Stimulated activated memory B cell treated with anti-CD40 and anti-IgM and Interleukin-4, amounts not matched to agents 10 μg/mL and 1 μg/mL and 100 μg/mL, for 72 hours (primary cell): ENCODE measurements at places on chromosomes 16 and 17.

DNA sequence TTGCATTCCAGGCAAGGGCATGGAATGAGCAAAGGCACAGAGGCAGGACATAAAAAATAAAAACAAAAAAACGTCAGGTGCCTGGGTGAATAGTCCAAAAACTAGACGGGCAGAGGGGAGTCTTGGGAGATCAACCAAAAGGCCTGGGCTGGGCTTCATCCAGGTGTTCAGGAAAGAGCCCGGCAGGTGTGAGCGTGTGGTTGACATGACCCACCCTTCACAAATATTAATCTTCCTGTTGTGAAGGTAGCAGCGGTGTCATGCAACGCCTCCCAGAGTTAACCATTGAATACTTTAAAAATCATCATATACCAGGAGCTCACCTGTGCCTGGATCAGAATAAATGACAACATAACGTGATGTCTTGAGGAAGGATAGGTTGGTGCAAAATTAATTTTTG is 90.6 kb downstream of the USP22 start:
- ATAC-seq = no peak

GRCh38 chr16:75106351-75107274 is 10.0 kb downstream of the LDHD start:
- ATAC-seq = no peak

- no peak for ATAC-seq
Observed at GRCh38 chr16:15037745-15038144, 18.1 kb downstream of the NTAN1 start.

- no peak for ATAC-seq
Observed at GRCh38 chr16:77376358-77376757, 58.5 kb downstream of the ADAMTS18 start.

DNA sequence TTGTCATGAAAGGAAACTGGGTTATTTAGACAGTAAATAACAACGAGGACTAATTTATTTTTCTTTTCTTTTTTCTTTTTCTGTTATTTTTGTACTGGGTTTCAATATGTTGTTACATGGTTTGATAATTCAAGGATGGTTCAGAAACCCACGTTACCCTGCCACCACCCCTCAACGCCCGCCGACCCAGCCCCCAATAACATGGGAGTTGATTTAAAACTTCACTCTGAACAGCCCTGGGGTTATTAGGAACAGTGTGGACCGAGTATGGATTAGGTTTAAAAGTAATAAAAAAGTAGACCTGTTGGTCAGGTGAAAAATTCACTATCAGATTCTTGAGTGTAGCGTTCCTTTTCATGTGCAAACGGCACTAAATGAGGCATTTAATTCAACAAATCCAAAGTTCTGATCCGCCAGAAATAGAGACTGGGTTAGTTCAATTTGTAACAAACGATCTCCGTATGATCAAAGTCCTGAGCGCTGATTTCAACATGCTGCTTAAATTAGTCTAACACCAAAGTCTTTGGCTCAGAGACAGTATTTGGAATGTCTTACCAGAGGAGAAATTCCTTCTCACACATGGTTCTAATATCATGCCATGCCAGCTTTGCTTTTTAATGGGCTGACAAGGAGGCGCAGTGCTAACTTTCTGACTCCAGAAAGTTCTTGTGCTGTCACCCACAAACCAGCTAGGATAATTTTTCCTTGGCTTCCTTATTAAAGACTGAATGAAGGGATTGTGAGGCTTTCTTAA is 173.1 kb upstream of the IRX3 start:
- ATAC-seq = no peak

DNA sequence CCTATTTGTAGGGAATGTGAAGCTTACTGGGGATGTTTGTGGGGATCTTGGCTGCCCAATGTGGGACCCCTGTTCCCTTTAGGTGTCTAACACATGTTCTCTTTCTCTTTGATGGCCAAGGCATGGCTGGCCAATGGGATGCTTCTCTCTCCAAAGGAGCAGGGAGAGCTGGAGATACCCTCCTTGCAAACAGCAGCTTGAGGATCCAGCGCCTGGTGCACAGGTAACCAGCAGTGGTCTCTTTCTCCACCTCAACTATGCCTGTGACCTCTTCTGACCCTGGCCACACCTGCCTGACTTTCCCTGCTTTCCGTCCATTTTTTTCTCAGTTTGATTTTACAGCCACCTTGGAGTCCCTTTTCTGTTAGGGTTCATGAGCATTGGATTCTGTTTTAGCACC is 16.8 kb upstream of the NKD1 start:
- no peak for ATAC-seq

GRCh38 chr17:78736526-78737079 is 45.5 kb downstream of the CYTH1 start:
- ATAC-seq = peak; percentile 75

DNA sequence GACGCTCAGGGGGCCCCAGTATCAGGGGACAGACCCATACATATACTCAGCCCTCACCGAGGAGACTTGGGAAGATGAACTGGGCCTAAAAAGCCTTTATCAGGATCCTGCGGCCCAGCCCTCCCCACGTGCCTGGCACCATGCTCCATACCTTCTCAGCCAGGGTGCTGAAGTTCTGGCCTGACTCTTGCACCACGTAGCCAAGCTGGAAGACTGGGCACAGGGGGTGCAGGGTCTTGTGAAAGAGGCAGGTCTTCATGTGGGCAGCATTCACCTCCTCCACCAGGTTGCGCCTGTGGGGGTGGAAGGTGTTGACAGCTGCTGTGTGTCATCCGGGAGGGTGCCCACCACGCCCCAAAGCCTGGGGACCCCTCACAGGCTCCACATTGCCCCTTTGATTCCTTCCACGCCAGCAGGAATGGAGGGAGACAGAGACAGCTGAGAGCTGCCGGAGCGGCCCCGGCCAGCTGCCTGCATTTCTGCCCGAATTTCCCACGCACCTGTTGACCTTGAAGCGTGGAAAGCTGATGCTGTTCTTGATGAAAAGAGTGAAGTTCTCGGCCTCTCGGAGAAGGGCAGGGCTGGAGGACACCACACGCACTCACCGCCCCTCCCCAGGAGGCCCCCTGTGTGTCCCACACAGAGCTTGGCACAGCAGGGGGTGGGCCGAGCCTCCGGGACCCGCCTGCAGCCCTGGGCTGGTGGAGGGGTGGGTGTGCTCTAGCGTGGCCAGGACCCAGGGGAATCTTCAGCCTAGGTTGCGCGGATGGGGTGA is 10.4 kb upstream of the CAMKK1 start:
- ATAC-seq = no peak

DNA sequence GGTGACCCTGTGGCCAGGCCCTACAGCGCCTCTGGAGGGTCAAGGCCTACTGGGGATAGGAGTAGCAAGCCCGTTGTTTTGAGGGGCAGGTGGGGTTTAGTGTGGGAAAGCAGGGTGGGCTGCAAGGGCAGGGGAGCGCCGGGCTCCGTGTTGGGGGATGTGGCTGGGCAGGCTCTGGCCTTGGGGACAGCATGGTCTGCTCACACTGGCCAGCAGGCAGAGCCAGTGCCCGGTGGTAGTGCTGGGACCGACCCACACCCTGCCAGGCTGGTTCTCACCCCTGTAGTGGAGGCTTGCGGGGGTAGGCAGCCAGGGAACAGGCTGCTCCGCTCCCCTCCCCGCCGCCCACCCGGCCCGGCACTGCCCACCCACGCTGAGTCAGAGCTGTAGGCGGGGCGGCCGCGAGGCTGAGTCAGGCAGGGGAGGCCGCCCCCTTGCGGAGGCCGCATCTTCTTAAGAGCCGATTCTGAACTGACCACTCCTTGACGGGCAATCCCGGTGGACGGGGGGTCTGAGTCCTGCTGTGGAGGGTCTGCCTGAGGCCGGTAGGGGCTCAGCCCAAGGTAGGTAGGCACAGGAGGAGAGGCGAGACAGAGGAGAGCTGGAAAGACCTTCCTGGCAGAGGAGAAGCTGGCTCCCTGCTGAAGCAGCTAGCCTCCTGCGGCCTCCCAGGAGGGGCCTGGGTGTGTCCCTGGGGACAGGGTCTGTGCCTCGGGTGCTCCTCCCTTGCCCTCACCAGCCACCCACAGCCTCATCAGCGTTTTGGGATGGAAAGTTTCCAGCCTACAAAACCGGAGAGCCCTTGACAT is 62.4 kb downstream of the BAIAP2 start:
- ATAC-seq = no peak

DNA sequence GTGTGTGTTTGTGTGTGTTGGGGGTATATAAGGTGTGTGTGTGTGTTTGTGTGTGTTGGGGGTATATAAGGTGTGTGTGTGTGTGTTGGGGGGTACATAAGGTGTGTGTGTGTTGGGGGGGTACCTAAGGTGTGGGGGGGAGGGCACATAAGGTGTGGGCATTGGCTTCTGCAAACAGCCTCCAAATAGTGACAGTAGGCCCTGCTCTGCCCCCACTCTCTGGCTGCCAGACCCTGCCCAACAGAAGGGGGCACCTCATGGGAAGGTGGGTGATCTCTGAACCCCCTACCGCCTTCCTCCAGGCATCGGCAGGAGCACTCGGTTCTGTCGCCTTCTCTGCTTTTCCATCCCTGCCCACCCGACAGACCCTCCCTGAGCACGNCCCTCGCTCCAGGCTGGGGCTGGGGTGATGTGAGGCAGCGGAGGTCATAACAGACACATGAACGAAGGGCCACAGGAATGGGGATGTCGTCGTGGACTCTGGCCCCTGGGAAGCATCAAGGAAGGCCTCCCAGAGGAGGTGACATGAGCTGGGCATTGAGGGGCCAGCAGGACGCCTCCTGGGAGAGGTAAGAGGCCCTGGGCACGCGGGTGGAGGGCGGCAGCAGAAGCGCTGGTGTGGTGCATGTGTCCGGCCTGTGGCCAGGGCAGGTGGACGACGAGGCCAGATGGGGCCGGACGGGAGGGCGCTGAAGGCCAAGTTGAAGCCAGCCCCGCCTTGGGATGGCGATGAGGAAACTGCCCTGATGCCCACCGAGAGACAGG is 136.6 kb upstream of the RPH3AL start:
- peak; percentile 76 for ATAC-seq

- ATAC-seq = no peak
Observed at GRCh38 chr16:68377667-68378393, 67.0 kb downstream of the PRMT7 start.

DNA sequence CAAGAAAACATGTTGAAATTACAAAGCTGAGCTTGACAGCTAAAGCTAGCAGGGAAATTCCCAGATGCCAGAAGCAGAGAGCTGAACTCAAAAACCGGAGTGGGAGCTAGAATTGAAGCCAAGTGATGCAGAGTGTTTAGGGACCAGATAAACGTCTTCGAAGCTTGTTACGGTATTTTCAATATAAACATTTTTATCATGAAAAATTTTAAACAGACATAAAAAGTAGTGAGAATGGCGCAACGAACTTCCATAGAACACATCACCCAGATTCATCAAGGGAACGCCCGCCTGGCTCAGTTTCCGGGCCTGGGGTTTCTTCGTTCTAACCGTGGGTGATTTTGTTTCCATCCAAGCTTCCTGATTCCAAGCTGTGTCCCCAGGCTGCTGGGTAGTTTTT is 18.1 kb downstream of the SPNS2 start:
- no peak for ATAC-seq

GRCh38 chr16:50498431-50499155 is 49.6 kb upstream of the NKD1 start:
- ATAC-seq = no peak

GRCh38 chr17:19386974-19387920 is at the start of gene MFAP4:
TSS of gene MFAP4 (minus strand) at chr17:19387190. CDS start at chr17:19387155, 35 bp downstream.
- no peak for ATAC-seq

- ATAC-seq = no peak
Observed at GRCh38 chr17:16427020-16427419, 11.6 kb downstream of the TRPV2 start.

DNA sequence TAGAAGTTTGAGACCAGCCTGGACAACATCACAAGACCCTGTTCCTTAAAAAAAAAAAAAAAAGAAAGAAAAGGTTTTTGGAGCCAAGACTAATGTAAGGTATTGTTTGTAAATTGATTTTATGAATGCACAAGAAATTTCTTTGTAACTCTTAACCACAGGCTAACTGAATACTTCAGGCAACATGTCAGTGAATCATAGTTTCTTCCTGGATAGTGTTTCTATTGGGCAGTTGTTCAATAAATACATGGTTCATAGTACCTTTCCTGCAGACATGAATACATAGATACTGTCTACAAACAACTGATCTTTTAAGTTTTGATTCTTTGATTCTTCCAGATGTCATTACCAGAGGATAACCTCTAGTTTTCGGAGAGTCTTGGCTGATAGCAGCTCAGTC is 11.6 kb downstream of the DDX42 start:
- ATAC-seq = no peak

- ATAC-seq = no peak
Observed at GRCh38 chr17:79330696-79331095, 256.1 kb downstream of the ENGASE start.

DNA sequence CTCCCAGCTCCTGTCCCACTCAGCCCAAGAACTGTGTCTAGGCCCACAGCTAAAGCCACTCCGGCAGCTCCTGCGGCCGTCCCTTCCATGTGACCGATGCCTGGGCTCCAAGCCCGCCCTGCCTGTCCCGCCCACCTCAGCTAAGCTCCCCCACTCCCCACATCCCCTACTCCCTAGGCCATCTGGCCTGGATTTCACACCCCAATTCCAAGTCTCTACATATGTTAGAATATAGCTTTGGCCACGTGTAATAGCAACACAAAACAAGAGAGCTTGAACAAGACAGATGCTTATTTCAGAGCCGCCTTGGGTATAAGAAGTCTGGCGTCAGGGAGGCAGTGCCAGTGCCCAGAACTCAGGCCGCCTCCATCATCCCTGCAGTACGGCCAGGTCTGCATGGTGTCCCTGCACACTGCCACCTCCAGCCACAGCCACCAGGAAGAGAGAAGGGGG is 30.0 kb upstream of the USP22 start:
- no peak for ATAC-seq

DNA sequence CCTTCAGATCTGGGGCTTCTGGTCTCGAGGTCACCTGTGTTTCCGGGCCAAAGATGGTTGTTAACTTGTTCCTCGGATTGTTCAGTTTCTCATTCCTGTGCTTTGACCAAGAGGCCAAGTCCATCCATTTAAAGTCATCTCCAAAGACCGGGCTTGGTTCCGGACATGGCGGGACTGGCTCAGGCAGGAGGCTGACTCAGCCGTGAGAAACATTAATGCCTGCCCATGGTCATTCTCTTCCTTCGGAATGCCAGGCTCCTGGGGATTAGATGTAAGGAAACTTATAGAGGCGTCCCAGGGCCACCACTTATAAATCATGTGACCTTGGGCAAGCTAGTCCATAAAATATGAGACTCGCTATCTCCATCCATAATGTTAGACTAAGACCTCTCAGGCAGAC is 13.6 kb upstream of the NKD1 start:
- ATAC-seq = no peak

GRCh38 chr17:10052106-10052813 is 146.1 kb downstream of the GAS7 start:
- ATAC-seq = peak; percentile 72

DNA sequence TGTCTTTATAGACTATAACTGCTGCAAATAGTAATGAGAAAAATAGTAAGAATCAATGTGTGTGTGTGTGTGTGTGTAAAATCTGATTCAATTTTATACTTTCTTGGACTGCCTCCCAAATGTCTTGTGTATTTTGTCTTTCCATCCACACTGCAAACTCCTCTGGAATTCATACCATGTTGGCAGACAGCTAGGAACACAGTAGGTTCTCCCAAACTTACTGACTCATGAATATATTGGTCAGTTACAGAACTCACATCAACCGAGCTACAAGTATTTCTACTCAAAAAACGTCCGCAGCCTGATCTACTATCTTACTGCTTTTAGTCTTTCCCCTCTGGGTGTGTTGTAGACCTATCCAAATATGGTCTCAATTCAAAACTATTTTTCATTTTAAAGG is 542.7 kb upstream of the PSMD7 start:
- no peak for ATAC-seq

- ATAC-seq = no peak
Observed at GRCh38 chr16:47920709-47921108, 235.1 kb downstream of the ABCC12 start.
